Cerebellum (tissue), 4 donors: ENCODE measurements at places on chromosomes 6 and 20.

DNA sequence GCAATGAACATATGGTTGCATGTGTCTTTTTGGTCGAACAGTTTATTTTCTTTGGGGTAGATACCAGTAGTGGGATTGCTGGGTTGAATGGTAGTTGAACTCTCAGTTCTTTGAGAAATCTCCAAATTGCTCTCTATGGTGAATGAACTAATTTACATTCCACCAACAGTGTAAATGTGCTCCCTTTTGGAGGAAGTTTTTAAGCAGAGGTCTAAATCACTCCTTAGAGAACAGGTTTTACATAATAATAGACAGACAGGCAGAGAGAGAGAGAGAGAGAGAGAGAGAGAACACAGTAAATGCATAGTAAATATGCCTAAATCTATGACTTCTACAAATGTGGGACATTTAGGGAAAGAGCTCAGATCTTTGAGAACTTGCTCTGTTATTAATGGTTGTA, 37.6 kb downstream of the GRM1 start:
- DNase-seq: no peak

DNA sequence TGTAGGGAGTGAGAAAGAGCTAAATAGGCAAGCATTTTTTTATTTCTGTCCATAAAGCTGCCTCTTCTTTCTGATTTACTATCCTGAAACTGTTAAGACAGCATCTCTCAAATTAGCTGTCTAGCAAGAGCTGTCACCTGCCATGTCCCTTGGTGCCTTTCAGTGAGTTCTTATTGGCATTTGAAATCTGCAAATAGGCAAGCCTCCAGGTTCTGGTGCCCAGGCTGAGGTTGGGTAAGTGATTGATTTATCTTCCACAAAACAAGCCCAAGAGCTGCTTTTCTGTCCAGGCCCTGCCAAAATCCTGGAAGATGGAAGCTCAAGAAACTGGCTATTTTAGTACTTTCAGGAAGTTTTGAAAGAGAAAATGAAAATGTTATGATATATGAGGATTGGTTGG, 22.4 kb downstream of the MANEA start:
- DNase-seq: no peak

- no peak for DNase-seq
Observed at GRCh38 chr6:148460876-148461646, 118.4 kb downstream of the SASH1 start.

- no peak for DNase-seq
Observed at GRCh38 chr6:37637562-37638413, 59.9 kb downstream of the MDGA1 start.

DNA sequence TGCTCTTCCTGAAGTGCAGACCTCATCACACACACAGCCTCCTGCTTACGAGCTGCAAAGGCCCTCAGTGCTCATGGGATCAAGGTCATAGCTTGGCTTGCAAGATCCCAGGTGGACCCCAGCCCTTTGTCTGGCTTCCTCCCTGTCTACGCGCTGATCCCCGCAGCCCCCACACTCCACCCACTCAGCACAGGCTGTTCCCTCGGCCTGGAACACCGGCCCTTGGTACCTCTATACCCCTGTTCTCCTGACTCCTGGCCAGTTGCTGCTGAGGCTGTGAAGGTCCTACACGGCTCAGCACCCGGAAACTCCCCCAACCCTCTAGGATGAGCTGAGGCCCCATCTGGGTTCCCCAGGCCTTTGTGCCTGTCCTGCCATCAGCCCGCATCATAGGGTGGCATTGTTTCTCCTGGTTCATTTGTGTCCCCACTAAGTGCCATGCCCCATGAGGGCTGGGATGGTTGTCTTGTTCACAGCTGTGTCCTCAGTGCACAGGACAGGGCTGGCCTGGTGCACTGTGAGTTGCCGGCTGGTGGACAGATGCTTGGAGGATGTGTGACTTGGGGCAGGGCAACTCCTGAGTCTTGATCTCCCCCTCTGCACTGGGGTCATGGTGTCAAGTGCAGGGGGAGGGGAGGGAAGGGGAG, 57.0 kb downstream of the ADNP start:
- no peak for DNase-seq

- DNase-seq: no peak
Observed at GRCh38 chr20:37922016-37922415, 19.1 kb downstream of the VSTM2L start.

DNA sequence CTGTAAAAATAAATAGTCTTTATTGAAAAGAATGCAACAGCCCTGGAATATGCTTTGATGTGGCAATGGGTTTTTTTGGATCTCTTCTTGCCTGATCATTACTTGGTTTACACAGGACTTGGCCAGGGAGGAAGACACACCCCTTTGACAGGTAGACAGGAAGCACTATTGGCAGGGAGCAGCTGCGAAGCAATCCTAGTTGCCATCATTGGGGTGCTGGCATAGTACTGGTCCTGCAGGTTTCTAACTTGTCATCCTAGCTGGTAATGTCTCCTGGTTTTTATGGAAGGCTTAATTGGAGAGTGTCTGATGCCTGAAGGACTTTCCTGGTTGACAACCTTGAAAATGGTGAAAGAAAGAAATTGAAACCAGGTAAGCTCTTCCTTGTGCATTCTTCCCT, 71.2 kb upstream of the CCN6 start:
- DNase-seq: no peak

GRCh38 chr20:58449681-58450221, 60.7 kb downstream of the VAPB start:
- peak; percentile 8 for DNase-seq

DNA sequence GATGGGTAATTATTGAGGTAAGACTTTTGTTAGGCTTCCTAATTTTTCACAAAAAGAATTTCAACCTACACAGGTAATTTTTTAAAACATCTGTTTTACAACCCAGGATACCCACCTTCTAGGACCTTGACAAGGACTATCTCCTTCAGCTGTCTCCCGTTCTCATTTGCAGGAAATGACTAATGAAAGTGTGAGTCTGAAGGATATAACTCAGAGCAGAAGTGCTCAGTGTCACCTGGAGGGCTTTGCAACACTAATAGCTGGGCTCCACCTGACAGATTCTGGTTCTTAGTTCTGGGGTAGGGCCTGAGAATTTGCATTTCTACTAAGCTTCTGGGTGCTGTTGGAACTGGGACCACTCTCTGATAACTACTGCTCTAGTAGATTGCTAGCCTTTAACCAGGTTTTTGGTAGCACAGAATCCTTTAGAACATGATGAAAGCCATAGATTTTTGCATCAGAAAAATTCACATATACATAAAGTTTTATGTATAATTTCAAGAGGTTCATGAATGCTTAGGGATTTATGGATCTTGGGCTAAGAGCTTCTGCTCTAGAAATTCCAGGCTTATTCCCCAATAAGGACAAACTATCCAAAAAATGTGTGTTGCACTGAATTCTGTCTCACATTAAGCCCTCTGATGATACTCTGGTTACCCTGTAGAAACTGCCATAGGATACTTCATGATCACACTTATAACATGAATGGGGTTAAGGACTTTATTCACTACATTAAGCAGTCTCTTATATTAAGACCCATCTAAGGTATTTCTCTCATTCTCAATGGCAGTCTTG, 30.3 kb downstream of the AK9 start:
- DNase-seq: no peak
